ENCODE measurements at places on chromosomes 12 and 14.
A peak's percentile ranks its signal among the peaks of the same experiment; 100 is the strongest.

- DNase-seq = no peak
Observed at GRCh38 chr14:105689722-105690121, 163.3 kb downstream of the TMEM121 start.

- no peak for DNase-seq
Observed at GRCh38 chr14:28119849-28120248, 646.7 kb upstream of the FOXG1 start.

DNA sequence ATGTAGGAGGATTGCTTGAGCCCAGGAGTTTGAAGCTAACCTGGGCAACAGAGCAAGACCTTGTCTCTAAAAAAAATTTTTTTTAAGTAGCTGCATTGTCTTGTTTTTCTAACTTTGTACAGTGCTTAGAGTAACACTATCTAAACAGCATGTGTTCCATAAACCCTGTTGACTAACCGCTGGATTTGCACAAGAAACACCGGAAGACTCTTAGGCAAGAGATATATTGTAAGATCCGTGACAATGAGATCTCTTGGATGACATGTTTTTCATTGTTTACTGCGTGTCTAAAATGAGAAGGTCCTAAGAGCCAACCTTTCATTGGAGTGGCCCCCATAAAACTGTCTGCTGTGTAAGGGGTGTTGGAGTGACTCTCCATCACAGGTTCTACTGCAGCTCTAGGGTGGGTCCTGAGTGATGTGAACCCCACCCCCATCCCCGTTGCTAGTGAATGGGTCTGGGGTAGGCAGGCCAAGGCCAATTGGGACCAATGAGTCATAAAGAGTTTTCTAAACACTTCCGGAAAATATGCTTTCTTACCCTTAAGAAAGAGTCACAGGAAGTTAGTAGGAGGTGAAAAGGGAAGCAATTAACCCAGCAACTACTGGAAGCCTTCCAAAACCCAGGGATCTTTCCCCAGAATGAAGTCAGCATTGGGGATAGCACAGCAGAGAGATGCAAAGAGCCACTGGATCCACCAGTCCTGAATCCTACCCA is 24.3 kb upstream of the PCNX1 start:
- DNase-seq = peak; percentile 67

DNA sequence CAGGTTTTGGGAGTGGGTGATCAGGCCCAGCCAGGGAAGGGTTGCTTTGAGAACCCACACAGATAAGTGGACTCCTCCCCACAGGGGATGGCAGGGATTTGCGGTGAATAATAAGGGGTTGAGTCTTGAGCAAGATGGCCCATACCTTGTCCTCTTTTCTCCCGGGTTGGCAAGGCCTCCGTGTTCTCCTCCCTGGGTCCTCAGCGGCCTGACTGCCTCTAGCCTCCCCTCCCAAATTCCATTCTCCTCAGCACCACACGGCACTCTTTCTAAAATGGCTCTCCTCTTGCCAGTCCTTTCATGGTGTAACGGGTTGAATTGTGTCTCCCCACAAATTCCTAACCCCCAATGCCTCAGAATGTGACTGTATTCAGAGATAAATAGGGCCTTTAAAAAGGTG is 70.0 kb downstream of the CHST11 start:
- DNase-seq = no peak

DNA sequence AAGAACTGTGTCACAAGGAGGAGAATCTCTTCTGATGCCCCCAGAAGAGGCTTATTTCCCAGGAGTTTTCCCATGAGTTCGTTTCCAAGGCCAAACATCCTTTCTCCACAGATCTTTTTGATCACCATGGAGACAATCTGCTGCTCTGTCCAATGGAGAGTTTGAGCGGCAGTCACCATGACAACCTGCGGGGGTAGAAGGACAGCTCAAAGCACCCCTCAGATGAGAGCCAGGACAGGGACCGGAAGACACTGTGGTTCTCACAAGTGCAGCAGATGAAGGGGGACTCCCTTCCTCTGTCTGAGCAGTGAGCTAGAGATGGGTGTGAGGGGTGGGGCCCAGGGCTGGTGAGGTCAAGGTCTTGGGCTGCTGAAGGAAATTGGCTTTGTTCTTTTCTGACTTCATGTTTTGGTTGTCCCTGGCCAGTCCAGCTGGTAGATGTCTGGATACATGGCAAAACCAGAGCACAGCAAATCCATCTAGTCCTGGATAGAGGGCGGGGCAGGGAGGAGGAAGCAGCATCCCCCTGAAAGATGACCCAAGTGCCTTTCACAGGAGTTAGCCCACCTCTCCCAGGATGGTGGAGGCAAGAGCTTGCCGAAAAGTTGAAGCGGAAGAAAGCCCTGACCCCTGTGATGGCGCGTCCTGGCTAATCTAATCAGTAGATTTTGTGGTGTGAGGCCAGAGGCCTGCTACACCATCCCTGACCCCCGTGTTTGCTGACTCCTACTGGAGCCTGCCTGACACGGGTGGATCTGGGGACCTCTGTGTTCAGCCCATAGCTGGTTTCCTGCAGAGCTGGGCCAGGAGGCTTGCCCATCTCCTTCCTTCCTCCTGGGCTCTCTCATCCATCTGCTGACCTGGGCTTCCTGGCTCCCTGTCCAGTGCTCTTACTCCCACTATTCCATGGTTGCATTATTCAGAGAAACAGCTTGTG is 24.4 kb downstream of the DHRS2 start:
- DNase-seq = no peak

DNA sequence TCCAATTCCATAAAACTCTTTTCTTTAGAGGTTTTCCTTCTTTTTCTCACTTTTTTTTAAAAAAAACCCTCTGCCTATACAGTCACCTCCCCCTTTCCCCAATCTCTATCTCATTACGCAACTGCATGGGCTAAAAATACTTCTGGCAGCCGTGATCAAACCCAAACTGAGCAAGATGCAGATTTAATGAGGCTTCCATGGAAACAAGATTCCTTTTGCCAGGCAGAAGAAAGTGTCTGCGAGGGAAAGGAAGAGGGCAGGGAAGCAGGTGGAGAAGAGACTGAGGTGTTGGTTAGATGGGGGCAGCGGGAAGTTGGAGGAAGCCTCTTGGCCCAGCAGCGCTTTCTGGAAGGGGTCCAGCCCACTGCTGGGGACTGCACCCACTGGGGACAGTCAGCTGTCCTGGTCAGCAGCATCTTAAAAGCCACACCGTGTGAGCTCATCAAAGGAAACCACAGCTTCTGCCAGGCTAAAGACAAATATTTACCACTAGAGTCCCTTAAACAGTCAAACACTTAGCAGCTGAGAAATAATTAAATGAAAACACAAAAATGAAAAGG is 90.4 kb downstream of the SLC8A3 start:
- DNase-seq = no peak

GRCh38 chr12:3281588-3282383 is 204.6 kb downstream of the TSPAN9 start:
- no peak for DNase-seq

DNA sequence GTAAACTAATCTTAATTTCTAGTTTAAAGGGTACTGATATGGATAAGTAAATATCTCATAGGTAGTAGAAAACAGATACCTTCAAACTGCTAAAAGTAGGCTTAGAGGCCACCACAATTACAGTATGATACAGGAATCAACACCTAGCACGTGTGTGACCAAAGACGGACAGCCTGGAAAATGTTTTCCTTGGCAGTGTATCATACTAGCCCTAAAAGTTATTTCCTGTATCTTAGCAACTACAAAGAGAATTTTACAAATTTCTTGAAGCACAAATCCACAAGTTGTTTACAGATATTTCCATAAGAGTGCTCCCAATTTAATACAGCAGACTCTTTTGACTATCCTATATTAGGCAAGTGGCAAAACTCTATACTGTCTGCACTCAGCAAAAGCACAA is 106.0 kb downstream of the ITPR2 start:
- DNase-seq = no peak

DNA sequence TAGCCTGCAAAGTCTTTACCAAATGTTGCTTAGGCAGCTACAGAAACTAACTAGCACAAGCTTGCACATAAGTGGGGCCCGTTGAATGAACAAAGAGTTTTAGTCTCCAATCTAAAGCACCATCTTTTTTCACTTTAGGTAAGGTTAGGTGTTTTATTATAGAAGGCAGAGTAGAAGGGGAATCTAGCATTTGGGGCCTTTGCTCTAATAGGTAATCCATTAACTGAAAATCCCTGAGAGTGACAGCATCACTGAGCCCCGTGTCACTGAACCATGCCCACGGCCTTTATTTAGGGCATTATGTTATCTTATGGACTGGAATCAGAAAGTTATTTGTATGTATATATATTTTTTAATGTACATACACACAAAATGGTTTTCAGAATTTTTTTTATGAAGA is 25.1 kb downstream of the CPNE8 start:
- DNase-seq = no peak

- DNase-seq = no peak
Observed at GRCh38 chr12:98817742-98818141, 172.7 kb downstream of the APAF1 start.

DNA sequence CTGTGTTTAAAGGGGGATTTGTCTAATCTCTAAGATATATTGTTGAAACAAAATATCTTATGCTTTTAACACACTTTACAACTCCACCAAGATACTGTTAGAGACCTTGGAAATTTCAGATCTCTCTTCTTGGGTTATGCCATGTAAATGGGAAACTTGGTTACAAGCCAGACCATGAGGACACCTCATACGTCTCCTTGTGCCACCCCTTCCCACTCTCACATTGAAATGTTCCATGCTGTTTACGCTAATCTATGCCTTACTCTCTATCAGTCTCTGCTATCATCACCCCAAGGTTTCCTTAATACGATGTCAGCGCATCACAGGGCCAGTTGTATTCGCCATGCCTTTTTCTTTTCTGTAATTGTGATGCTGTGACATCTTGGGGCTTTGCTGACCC is 13.4 kb upstream of the DEGS2 start:
- no peak for DNase-seq

- no peak for DNase-seq
Observed at GRCh38 chr12:7068994-7069346, 8.5 kb downstream of the C1S start.

DNA sequence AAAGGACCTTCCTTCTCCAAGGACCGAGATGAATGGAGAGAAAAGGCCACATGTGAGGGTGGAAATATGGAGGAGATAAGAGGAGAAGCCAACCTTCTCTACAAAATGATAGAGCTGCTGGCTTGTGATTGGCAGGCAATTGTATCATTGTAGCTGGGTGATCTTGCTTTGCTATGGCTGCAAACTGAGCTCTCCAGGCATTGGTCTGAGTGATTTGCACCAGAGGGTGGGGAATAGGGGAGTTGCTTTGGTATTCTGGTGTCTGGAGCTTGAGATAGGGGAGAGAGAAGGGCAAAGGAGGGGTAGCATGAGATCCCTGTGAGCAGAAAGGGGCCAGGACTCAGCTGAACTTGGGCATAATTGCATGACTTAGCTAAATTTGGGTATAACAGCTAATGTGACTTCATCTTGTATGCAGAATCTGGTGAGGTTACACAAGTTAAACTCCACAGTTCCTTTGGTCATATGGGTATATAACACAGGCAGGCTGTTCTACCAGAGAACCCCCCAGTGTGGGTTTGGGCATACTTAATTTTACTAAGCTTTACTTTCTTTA is 72.0 kb downstream of the FOS start:
- no peak for DNase-seq

DNA sequence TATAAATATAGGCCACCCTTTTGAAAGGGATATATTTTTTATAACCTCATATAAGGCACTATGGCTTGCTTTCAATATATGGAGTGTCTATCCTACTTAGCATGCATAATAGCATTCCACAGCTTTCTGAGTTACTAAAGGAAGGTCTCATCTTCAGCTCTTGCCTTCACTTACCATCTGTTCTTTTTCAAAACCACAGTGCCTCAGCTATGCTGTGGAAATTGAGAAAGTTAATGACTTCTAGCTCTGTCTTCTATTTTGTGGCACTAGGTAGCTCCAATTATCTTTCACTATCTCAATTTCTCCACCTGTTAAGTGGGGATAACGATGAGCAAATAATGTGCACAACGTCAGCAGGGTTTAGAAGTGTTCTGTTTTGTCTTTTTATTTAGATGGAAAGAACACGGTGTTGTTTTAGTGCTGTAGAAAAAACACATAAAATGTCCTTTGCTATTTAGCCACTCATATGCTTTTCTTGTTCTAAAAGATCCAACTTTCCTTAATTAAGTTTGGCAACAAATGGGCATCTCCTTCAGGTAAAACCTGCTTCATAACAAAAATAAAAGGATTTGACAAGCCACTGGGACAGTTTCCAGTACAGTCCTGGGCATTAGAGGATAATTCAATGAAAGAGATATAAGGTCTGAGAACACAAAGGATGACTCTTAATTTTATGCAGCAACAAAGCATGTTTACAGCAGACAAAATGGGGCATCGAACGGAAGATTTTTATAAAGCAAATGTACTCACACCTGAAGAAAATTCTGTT is 462.0 kb upstream of the SYT1 start:
- DNase-seq = no peak

DNA sequence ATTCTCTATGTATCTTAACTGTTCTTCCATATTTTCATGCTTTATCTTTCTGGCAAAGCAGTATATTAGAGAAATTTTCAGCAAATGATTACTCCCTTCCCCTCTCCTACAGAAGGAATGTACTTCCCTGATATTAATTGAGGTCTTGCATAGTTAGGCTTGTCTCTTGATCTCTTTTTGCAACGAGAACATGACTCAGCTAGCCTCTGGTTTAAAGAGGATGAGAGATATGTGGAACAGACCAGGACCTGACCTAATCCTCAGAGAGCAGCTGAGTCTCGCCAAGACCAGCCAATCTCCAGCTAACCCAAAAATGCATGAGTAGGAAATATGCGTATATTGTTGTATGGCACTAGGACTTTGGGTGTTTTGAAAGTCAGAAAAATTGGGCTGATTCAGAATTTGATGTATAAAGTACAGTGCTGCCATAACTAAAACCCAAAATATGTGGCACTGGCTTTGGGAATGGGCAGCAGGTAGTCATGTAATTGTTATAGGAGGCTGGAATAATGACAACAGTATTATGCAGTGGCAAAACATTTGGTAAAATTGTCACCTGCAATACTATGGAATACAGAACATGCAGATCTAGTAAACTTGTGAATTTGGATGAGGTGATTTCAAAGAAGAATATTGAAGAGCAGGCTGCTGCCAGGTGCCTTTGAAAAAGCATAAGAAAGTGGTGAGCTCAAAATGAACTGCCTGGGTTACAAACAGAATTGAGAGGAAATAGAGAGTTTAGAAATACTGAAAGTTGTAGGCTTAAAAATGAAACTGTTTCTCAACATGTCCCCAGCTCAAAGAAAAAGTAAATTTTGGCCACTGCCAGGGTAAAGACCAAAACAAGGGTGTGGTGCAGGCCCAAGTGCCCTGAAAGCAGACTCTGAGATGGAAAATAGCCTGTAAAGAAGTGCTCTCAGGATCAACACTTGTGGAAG is 9.3 kb upstream of the USP15 start:
- DNase-seq = peak; percentile 7

GRCh38 chr12:99658671-99659349 is 11.3 kb downstream of the GARIN6 start:
- no peak for DNase-seq

- no peak for DNase-seq
Observed at GRCh38 chr12:49985981-49986380, 13.2 kb downstream of the AQP6 start.

Data from AG08395 (cell line).